Lung microvascular endothelial cell (primary cell): ENCODE measurements at places on chromosomes 12 and 14.

- DNase-seq = no peak
Measured at GRCh38 chr12:6522193-6522592, 12.1 kb upstream of the GAPDH start.

DNA sequence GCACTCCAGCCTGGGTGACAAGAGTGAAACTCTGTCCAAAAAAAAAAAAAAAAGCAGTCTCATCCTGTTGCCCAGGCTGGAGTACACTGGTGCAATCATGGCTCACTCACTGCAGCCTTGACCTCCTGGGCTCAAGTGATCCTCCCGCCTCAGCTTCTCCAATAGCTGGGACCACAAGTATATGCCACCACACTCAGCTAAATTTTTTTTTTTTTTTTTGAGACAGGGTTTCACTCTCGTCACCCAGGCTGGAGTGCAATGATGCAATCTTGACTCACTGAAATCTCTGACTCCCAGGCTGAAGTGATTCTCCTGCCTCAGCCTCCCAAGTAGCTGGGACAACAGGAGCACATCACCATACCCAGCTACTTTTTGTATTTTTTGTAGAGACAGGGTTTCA, 5.2 kb upstream of the CNPY2 start:
- no peak for DNase-seq

- DNase-seq = peak; percentile 99
Measured at GRCh38 chr12:95262808-95263207, 45.2 kb downstream of the VEZT start.

- no peak for DNase-seq
Measured at GRCh38 chr12:94558612-94559011, 91.7 kb downstream of the TMCC3 start.

GRCh38 chr12:53696655-53697331, 20.9 kb upstream of the ATP5MC2 start:
- no peak for DNase-seq

- no peak for DNase-seq
Measured at GRCh38 chr12:127592245-127592644, 674.7 kb upstream of the TMEM132C start.

GRCh38 chr12:27552886-27553560, 29.0 kb downstream of the PPFIBP1 start:
- no peak for DNase-seq

DNA sequence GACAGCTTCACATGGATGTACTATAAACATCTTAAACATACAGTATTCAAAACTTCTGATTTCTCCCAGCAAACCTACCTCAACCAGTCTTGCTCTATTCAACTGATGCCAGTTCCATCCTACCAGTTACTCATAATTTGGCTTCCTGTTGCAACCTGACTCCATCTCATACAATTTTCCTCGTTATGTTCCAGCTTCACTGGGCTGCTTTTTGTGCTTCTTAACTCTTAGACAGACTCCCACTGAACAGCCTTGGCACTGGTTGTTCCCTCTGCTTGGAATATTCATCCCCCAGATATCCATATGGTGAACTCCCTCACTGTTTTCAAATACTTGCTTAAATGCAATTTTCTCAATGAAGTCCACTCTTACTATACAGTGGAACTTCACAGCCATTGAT, 249.2 kb downstream of the AEBP2 start:
- peak; percentile 63 for DNase-seq

DNA sequence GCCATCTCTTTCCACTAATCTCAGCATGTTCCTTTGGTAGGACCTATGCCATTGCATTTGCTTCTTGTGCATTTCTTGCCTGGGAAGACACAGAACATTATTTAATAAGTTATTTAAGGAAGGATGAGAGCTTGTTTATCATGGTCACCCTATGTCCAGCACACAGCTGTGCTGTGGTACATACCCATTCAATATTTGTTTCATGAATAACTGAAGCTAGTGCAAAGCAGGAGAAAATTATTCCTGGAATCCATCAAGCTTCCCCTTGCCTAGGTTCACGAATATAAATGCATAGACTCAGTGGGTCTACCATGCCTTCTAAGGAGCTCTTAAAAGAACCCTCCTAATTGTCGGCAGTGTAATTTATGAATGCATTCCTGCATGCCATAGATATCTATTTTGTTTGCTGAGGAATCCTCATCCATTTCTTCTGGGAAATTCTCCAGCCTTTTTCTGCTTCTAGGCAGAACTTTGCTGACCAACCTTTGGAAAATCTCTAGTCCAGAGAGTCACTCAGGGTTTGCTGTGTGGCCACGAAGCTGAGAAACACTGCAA, 599.8 kb upstream of the TMEM132C start:
- no peak for DNase-seq

GRCh38 chr14:49992901-49993339, 100.0 kb downstream of the ARF6 start:
- peak; percentile 48 for DNase-seq

DNA sequence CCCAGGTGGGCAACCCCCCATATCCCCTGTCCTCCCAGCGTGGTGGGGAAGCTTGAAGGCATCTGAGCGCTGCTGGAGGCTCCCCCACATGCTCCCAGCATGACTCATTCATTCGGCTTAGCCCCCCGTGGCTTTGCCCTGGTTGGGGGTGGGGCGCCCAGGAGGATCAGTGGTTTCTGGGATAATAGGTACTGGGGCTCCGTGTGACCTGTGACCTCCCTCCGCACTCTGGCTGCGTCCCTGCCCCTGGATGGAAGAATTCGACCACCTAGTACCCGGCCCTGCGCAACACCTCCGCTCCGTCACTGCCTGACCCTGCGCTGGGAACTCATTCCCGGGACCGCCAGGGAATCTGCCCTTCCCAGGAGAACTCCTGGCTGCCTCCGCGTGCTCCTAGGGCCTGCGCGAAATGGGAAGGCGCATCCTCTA, 120.1 kb downstream of the AACS start:
- DNase-seq = no peak

GRCh38 chr14:20742132-20742531, 3.6 kb upstream of the EDDM3A start:
- no peak for DNase-seq

DNA sequence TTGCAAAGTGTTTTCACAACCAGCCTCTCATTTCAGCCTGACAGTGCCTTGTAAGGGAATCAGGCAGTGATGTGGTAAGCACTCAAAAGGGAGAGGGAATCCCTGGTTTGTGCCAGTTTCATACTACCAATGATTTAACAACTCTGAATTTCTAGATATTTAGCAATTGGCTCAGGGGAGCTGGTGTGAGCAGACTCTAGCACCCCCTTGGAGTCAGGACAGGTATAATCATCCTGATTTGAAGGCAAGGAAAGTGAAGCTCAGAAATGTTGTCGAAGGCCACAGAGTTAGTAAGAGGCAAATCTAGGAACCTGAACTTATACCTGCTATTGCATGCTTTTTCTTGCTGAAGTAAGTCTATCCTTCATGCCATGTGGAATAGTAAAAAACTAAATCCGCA, 63.1 kb upstream of the DACT1 start:
- DNase-seq = peak; percentile 13
